CD4-positive, alpha-beta T cell treated with Interleukin-15 for 4 hours (primary cell): ENCODE measurements at places on chromosomes 3 and 15.

DNA sequence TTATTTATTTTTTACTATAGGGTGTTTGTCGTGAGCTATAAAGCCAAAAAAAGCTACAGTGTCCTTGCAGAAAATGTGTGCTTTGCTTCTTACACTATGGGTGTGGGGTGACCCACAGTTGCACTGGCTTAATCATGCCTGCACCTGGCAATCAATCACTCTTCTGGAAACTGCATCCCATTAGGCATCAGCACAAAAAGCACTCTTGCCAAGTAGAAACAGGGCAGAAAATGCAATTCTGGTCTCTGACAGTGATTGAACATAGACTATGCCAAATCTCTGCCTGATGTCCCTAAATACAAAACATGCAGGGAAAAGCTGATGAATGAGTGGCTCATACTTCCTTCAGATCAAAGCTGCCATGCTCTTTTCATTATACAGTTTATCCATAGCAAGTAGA lies 30.4 kb upstream of the PLAAT1 start:
- no peak for DNase-seq

DNA sequence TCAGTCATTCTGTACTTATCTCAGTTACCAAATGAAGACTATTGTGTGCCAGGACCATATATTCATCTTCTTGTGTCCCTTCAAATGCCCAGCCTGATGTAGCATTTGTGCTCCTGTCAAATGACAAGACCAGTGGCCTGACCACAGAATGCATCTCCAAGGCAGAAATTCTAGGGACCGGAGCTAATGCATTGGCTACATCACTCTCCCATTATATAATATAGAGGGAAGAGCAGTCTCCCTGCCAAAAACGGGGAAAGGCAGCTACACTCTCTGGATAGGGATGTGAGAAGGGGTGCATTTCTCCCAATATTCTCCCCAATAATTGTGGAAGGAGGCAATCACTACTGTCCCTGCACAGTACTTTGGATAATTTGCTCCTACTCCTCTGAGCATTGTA lies 312.0 kb downstream of the EPHB1 start:
- no peak for DNase-seq

- DNase-seq, result no peak
Observed at GRCh38 chr15:66454143-66454542, 43.4 kb downstream of the SNAPC5 start.

GRCh38 chr15:92683511-92683834 lies 27.9 kb upstream of the FAM174B start:
- no peak for DNase-seq

DNA sequence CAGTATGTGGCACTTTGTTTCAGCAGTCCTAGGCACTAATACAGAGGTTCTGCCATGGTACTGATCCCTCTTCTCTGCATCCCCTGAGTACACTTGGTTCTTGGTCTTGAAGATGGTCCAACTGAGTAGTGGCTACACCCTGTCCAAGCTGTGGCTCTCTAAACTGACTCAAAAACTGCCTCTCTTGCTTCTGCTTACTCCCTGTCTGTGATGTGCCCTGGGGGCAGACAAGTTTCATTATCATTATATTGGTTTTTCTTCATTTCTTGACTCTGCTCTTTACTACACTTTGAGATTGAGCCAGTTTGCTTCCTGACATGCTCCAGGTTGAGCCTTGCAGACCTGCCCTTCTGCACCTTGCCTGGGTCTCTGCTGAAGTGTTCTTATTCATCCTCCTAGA lies 18.9 kb upstream of the ST3GAL6 start:
- no peak for DNase-seq
